ENCODE measurements at places on chromosomes 6 and 20. TPM values are rescaled to one million over a fixed set of nuclear protein-coding genes. Genes with fewer than 3 reads are reported as not detected.

- peaks cover 17% of the 10 kb centered on the region for H3K27me3 ChIP-seq
- no peak overlapping the region for H3K4me3 ChIP-seq
- peaks cover 4% of the 10 kb centered on the region for H3K4me1 ChIP-seq
Measured at GRCh38 chr6:39929733-39930461, 4.4 kb downstream of the MOCS1 start.

POPDC3 gene
- not detected for total RNA-seq

DNA sequence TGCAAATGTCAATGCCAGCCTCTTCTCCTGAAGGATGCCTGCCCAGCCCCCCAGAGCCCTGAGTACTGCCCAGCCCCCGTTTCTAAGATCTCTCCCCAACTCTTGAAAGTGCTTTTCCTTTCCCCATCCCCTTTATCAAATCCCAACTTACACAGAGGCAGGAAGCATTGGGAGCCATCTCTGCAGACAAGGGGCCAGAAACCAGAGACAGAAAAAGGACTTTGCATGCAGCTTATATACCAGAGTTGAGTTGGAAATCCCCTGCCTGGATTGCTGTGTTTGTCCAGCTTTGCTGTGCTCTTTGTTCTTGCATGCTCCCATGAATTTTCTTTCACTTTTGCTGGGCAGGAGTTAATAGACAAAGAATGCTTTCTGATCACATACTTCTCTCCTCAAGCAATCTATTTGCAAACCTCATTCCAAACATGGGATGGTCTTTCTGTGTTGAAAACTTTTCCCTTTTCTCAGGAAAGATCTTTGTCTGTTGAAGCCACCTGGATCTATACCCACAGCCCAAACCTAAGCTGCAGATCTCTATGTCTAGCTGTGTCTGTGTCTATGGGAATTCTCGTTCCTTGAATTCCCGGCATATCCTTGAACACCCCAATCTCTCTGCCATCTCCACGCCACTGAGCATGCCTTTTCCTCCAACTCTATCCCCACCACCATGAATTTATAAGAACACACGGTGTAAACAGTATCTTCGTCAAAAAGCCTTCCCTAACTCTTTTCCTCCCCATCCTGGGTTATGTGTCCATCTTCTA, at the start of gene UBD:
Gene UBD, minus strand, starts transcription at position 209 of the 764 bp plus-strand sequence. Its CDS starts 31 bp downstream, at position 178.
- H3K4me1 ChIP-seq: no peaks in the 10 kb centered on the region
- H3K27me3 ChIP-seq: peaks cover 48% of the 10 kb centered on the region
- no peak for ATAC-seq
- no peaks in the 10 kb centered on the region for H3K36me3 ChIP-seq
- H3K4me3 ChIP-seq: no peak within 1 kb of the TSS

GRCh38 chr20:23455639-23456038, 3.0 kb upstream of the CST11 start:
- peaks cover 26% of the 10 kb centered on the region for H3K27me3 ChIP-seq
- H3K4me3 ChIP-seq: no peak overlapping the region
- H3K4me1 ChIP-seq: peaks cover 6% of the 10 kb centered on the region

ARMH2 gene
- 0.43 TPM for total RNA-seq

DNA sequence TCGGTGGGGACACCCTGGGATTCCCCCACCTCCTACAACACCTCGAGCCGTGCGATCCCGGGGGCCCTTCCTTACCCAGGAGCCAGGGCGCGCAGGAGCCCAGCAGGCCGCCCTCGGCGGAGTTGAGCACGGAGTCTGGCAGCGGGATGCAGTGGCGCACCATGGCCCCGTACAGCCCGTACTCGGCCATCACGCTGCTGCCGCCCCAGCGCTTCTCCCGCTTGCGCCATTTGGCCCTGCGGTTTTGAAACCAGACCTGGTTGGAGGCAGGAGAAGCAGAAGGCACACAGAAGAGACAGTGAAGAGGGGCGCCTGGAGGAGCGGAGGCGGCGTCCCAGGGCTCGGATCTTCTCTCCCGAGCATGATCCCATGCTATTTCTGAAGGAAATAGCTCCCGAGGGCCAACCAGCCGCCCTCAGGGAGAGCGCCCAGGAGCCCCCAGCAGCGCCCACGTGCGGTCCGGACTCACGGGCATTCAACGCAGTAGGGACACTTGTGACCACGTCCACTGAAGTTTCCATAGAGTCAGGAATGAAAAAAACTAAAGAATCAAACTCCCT, 4.3 kb downstream of the VSX1 start:
- H3K27me3 ChIP-seq: peaks cover 59% of the 10 kb centered on the region
- ATAC-seq: peak; percentile 29
- H3K27ac ChIP-seq: no peak overlapping the region

- peaks cover 35% of the 10 kb centered on the region for H3K4me1 ChIP-seq
- H3K4me3 ChIP-seq: no peak overlapping the region
- peak overlapping the region; percentile 55 for H3K27ac ChIP-seq
Measured at GRCh38 chr6:105785066-105785811, 300.9 kb upstream of the PRDM1 start.

TMEM217 gene
- total RNA-seq: 3.5 TPM

- H3K4me3 ChIP-seq: no peak overlapping the region
- H3K4me1 ChIP-seq: peaks cover 14% of the 10 kb centered on the region
- H3K27me3 ChIP-seq: no peaks in the 10 kb centered on the region
- no peak overlapping the region for H3K27ac ChIP-seq
- no peak for ATAC-seq
- H3K36me3 ChIP-seq: peaks cover 8% of the 10 kb centered on the region
Measured at GRCh38 chr6:53527249-53527765, 17.6 kb downstream of the GCLC start.

HRH3 gene
- not detected for total RNA-seq

DNA sequence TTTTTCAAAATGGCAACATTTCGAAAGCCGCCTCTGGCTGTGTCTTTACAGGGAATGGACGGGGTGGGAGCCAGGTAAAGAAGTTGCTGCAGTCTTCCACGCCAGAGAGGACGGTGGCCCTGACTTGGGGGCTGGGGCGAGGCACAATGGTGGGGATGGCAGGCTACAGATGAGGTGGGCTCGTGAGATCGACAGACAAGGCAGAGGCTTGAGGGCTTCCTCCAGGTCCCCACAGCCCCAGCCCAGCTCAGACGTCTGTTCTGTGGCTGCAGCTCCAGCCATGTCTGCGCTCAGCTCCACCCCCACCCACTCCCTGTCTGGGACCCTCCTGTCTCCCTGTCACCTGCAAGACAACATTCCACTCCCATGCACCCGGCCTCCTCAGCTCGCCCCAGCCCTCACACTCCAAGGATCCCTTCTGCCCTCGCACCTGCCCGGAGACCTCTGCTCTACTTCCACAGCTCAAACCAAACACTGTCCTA, 7.4 kb upstream of the C20orf144 start:
- H3K4me1 ChIP-seq: no peaks in the 10 kb centered on the region
- H3K27ac ChIP-seq: peak overlapping the region; percentile 50
- no peak for ATAC-seq
- no peak overlapping the region for H3K4me3 ChIP-seq

DNA sequence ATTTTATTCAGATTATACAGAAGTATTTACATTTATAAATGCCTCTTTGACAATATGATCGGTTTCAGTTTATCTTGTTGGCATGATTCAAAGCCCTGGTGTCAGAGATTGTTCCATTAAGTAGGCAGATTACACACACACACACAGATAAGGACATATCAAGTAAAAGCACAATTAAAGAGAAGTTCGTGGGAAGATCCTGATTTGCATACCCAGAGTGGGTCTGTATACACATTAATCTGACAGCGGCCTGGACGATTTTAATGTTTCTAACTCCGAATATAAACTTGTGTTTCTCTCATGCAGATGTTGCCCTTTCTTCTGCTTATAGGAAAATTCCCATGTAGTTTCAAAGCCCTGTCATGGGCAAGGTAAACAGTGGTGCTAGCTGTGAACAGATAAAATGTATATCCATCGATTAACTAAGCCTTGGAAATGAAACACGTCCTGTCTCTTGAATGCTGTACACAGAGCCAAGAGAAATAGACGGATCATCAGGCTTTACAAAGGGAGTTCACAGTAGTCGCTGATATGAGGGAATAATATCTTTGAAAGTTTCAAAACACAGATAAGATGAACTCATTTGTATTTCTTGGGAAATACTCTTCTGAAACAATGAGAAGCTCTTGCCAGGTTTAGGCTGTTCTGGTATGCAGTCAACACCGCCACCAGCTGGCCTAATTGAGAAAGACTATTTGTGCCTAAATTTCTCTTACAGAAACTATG, 108.2 kb upstream of the GMDS start:
- no peak overlapping the region for H3K4me3 ChIP-seq
- H3K4me1 ChIP-seq: no peaks in the 10 kb centered on the region
- H3K36me3 ChIP-seq: no peaks in the 10 kb centered on the region
- ATAC-seq: peak; percentile 40

DNA sequence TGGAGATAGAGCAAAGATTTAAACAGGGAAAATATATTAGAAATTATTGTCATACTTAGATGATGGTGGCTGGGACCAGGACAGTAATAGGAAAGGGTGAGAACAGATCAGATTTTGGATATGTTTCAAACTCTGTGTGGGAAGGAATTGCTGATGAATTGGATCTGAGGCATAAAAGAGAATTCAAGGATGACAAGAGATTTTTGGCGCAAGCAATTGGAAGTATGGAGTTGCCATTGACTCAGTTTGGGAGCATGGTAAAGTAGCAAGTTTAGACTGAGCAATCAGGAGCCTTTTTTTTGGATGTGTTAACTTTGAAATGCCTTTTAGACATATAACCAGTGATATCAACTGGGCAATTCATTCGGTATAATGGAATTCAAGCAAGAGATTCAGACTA, 14.4 kb downstream of the TAB2 start:
- peak overlapping the region; percentile 98 for H3K27ac ChIP-seq
- peak overlapping the region; percentile 89 for H3K4me3 ChIP-seq
- H3K27me3 ChIP-seq: no peaks in the 10 kb centered on the region
- no peak for ATAC-seq
- peaks cover 80% of the 10 kb centered on the region for H3K36me3 ChIP-seq

DNA sequence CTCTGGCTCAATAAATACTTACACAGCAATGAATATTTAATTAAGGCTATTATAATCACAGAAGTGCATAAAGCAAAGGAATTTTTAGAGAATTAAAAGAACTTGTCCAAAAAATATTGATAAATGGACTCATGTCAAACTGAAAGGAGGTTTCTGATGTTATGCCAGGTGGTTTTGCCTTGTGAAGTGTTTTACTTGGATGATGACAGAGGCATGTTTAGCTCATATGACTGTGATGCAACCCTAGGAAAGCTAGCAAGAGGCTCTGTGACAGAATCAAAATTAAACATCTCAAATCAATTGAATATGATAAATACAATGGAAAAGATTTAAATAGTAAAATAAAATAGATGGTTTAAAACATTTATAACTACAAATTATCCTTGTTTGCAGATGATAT, 137.3 kb downstream of the TMEM200A start:
- no peaks in the 10 kb centered on the region for H3K36me3 ChIP-seq
- H3K4me1 ChIP-seq: peaks cover 5% of the 10 kb centered on the region
- no peaks in the 10 kb centered on the region for H3K27me3 ChIP-seq
- no peak overlapping the region for H3K4me3 ChIP-seq
- no peak for ATAC-seq

GRCh38 chr20:3167738-3168078, 5.6 kb downstream of the LZTS3 start:
- no peak for ATAC-seq
- H3K27ac ChIP-seq: no peak overlapping the region
- H3K4me1 ChIP-seq: no peaks in the 10 kb centered on the region

TRIM10 gene
- 0.16 TPM for total RNA-seq

MATN4 gene
- 0.11 TPM for total RNA-seq

DNA sequence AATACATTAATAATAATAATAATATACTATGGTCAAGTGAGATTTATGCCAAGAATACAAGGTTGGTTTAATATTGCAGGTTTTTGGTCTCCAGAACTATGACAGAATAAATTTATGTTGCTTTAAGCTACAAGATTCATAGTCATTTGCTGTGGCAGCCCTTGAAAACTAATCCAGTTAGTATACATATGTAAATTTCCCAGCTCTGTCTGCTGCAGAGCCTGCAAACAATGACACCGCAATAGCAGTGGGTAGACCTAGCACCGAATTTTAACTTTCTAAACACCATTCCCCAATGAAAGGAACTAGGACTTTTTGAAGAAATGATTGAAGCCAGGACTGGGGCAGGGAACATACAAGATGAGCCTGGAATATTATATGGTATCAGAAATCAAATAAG, 647.7 kb upstream of the NRSN1 start:
- no peaks in the 10 kb centered on the region for H3K27me3 ChIP-seq
- no peaks in the 10 kb centered on the region for H3K36me3 ChIP-seq
- ATAC-seq: no peak

SASH1 gene
- total RNA-seq: 1.8 TPM

GRCh38 chr6:170404697-170405096, 98.1 kb downstream of the FAM120B start:
- H3K36me3 ChIP-seq: peaks cover 73% of the 10 kb centered on the region
- H3K4me3 ChIP-seq: no peak overlapping the region

DNA sequence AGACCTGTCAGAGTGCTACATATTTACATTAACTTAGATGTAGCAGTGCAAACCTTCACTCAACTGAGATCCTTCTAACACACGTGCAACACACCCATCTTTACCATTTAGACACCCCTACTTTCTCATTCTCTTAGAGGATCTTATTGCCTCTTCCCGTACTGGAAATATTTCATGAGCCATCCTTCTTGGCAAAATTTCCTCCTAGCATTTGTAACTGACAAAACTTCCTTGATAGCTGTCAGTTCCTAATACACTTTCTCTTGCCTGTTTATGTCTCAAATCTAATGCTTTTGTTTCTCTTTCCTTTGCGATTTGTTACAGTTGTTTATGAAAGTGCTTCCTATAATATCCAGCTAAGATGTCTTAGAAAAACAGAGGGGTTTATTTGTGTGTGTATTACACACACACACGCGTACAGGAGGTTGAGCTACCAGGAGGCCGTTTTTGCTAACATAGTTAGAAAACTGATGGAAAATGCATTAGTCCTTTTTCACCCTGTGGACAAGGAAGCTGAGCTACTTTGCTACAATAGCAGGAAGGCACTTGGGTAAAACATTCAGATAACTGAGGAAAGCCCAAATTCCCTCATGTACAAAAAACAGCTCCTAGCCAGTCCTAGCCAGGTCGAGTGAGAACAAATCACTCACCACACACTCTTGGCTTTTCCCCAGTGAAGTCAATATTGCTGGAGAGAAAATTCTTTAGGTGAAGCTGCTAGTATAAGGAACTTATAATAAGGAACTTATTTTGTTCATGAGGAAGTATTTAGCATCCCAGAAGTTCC, 153.6 kb downstream of the NFATC2 start:
- H3K27me3 ChIP-seq: no peaks in the 10 kb centered on the region
- no peak for ATAC-seq
- H3K27ac ChIP-seq: peak overlapping the region; percentile 18
- peaks cover 36% of the 10 kb centered on the region for H3K4me1 ChIP-seq

GRCh38 chr6:114131945-114132344, 161.0 kb upstream of the HDAC2 start:
- H3K4me1 ChIP-seq: no peaks in the 10 kb centered on the region
- no peak overlapping the region for H3K27ac ChIP-seq
- H3K36me3 ChIP-seq: no peaks in the 10 kb centered on the region

DNA sequence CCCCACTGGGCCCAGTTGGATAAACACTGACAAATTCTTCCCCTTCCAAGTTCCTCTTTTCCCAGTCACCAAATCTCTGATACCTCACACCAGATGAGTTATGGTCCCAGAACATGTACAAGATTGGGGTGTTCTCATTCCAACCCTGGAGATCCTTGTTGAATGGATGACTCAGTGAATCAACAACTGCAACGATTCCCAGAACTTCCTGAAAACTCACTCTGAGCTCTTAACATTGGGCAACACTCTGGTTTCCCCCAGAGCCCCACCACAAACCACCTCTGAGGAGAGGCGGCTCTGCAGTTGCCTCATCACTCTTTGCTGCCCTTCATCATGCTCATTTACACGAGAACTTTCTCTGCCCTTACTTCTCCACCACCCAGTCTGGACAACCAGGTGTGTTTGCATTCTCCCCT, 115.2 kb downstream of the MRPL14 start:
- H3K4me1 ChIP-seq: no peaks in the 10 kb centered on the region
- no peak overlapping the region for H3K4me3 ChIP-seq
- ATAC-seq: no peak
- H3K36me3 ChIP-seq: no peaks in the 10 kb centered on the region
- H3K27me3 ChIP-seq: peaks cover 12% of the 10 kb centered on the region

Data from activated T-helper 17 cell treated with anti-CD3 and anti-CD28 coated beads, Interleukin-2, amount 50 U/mL, for 72 hours (primary cell).